ENCODE measurements at places on chromosomes 16 and 17. TPM values are rescaled to one million over a fixed set of nuclear protein-coding genes. Genes with fewer than 3 reads are reported as not detected.

The CRYM gene
- total RNA-seq = 6.1 TPM

The KIF1C gene
- total RNA-seq = 44.0 TPM

The NUPR1 gene
- total RNA-seq = 4.1 TPM

The CACNG1 gene
- total RNA-seq = 25.8 TPM

The CD79B gene
- 6.8 TPM for total RNA-seq

The SRL gene
- total RNA-seq = 50.9 TPM

The APOBR gene
- 3.3 TPM for total RNA-seq

The CSH1 gene
- total RNA-seq = not detected

The ADAM11 gene
- total RNA-seq = 3.0 TPM

The TMC8 gene
- 8.7 TPM for total RNA-seq

The HSD17B1 gene
- 2.3 TPM for total RNA-seq

The CWC25 gene
- total RNA-seq = 14.2 TPM

The SOX9 gene
- 9.7 TPM for total RNA-seq

The CMTM2 gene
- total RNA-seq = 0.93 TPM

The KCTD19 gene
- 0.47 TPM for total RNA-seq

The KRTAP4-11 gene
- not detected for total RNA-seq

The ICAM2 gene
- 49.9 TPM for total RNA-seq

The CORO1A gene
- 30.8 TPM for total RNA-seq

The EDC4 gene
- total RNA-seq = 82.0 TPM

The CDRT4 gene
- 6.7 TPM for total RNA-seq

The COX10 gene
- total RNA-seq = 20.2 TPM

The CCL7 gene
- total RNA-seq = not detected

The FNDC8 gene
- not detected for total RNA-seq

The ANKRD40CL gene
- total RNA-seq = not detected

The FOXF1 gene
- total RNA-seq = 0.29 TPM

The TMEM204 gene
- total RNA-seq = 27.7 TPM

The SMIM36 gene
- total RNA-seq = not detected

The KRTAP9-9 gene
- total RNA-seq = not detected

The HOXB5 gene
- total RNA-seq = 3.7 TPM

The GPS1 gene
- total RNA-seq = 112 TPM
